ENCODE measurements at places on chromosomes 2 and 18.

- no peak for DNase-seq
Measured at GRCh38 chr2:175432793-175433192, 251.3 kb upstream of the ATP5MC3 start.

GRCh38 chr2:240302041-240302440 lies 133.4 kb upstream of the GPC1 start:
- DNase-seq, result no peak

GRCh38 chr2:230735884-230736283 lies 23.2 kb downstream of the CAB39 start:
- DNase-seq, result no peak

- no peak for DNase-seq
Measured at GRCh38 chr2:168186452-168186851, 60.9 kb downstream of the STK39 start.

DNA sequence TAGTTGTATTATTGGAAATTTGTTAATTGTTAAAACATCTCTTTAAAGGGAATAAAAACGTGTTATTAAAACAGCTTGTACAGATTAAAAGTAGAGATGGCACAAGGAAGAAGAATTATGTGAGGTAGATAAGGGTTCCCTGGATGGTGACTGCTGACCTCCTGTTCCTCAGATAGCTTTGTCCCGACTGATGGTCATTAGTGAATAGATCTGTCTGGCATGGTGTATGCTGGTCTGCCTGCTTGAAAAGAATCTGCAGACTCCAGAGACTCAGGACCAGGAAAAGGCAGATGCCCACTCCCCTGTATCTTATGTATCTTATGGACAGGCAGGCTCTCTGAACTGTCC lies 5.6 kb upstream of the FARP2 start:
- no peak for DNase-seq

- no peak for DNase-seq
Measured at GRCh38 chr2:26770986-26771586, 7.0 kb downstream of the SLC35F6 start.

- no peak for DNase-seq
Measured at GRCh38 chr2:10273215-10274175, 29.2 kb upstream of the HPCAL1 start.

DNA sequence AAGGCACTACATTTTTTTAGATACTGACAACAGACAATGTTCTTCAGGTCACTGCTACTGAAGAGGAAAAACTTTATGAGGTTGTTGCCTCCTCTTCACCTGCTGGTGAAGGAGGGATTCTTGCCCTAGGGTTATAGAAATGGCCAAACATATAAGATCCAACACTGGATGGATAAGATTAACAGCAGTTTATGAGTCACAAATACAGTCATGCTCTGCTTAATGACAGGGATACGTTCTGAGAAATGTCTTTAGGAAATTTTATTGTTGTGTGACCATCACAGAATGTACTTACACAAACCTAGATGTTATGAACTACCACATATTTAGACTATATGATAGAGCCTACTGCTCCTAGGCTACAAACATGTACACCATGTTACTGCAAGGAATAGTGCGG lies 57.4 kb upstream of the AMMECR1L start:
- DNase-seq, result no peak

DNA sequence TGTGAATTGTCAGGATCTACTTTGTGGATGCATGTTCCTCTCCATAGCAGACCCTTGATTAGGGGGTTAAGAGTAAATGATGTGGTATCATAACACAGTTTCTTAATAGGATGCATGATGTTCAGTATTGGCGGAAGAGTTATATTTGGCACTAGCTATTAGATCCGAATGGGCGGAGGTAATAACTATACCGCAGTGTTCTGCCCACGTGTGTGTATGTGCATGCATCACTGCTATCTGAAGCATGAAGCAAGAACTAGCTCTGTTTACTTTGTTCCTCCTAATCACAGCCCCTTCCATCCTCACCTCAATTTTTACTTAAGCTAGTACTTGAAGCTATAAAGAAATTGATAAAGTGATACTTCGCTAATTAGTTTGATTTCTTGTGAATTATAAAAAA lies 159.6 kb upstream of the NOSTRIN start:
- no peak for DNase-seq

DNA sequence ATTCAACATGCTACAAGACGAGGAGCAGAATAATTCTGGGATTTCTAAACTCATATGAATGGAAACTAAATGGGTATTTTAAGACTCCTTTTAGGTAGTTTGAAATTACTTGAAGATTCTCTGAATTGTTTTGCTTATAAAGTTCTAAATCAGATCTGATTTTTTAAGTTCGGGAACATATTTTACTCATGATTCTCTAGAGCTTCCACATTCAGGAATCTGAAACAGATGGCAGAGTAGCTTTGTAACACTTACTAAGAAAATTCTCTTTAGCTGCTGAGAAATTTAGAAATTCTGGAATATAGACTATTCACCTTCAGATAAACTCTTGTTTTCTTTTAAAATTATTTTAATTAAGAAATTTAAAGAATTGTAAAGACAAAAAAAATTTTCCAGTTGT lies 13.7 kb downstream of the RBBP8 start:
- no peak for DNase-seq

DNA sequence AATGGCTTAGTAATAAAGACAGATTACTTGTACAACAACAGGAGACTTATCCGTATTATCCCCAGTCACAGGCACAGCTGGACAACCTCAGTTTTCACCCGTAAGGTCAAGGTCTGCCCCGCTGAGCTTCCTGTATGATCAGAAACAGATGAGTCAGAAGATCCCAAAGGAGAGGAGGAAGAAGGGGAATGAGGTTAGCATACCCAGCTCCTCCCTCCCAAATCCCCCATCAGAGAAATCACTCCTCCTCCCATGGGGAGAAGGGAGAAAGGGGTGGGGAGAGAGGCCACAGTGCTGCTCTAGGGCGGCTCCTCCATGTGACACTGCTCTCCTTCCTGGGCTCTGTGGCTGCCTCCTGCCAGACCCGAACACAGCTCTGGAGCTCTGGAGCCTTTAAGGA lies 53.8 kb upstream of the SPTBN1 start:
- no peak for DNase-seq

- DNase-seq, result no peak
Measured at GRCh38 chr2:216959433-216959832, 99.6 kb upstream of the TNP1 start.

DNA sequence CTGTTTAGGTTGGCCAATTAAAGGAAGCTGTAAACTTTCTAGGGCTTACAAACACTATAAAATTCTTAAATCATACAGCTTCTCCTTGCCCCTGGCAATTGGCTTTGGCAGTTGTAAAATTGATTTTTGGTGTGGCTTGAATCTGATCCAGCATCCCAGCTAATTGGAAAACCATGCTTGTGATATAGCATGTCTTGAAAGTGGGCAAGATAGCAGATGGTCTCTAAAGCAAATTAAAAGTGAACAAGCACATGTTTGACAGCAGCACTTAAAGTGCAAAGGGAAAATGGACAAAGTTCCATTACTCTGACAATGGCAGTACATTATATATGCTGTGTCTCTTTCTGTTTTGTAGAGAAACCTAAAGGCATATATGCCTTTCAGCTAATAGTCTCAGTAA lies 302.9 kb upstream of the NXPH2 start:
- DNase-seq, result no peak

DNA sequence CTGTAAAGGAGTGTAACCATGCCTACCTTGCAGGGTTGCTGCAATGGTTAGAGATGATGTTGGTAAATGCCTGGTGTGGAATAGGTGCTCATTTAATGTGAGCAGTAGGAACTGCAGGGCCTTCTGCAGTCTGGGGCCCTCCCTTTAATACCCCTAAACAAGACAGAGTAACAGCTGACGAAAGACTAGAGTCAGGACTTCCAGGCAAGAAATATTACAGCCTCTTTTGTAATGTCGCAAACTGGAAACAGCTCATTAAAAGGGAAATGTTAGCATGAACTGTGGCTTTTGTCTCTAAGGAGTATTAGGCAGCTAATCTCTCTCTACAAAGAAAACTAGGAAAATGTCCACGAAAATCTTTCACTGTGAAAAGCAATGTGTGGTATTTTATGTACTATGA lies 26.0 kb downstream of the MARCO start:
- no peak for DNase-seq

- DNase-seq, result no peak
Measured at GRCh38 chr2:33126552-33126951, 179.8 kb downstream of the LTBP1 start.

- no peak for DNase-seq
Measured at GRCh38 chr2:37781028-37781427, 109.6 kb upstream of the CDC42EP3 start.

All from stimulated activated CD8-positive, alpha-beta memory T cell treated with anti-CD3 and anti-CD28 coated beads, Interleukin-4, amount 100 ng/mL, for 4 hours (primary cell).